KG1 (cell line): ENCODE measurements at places on chromosomes 5 and 9.

DNA sequence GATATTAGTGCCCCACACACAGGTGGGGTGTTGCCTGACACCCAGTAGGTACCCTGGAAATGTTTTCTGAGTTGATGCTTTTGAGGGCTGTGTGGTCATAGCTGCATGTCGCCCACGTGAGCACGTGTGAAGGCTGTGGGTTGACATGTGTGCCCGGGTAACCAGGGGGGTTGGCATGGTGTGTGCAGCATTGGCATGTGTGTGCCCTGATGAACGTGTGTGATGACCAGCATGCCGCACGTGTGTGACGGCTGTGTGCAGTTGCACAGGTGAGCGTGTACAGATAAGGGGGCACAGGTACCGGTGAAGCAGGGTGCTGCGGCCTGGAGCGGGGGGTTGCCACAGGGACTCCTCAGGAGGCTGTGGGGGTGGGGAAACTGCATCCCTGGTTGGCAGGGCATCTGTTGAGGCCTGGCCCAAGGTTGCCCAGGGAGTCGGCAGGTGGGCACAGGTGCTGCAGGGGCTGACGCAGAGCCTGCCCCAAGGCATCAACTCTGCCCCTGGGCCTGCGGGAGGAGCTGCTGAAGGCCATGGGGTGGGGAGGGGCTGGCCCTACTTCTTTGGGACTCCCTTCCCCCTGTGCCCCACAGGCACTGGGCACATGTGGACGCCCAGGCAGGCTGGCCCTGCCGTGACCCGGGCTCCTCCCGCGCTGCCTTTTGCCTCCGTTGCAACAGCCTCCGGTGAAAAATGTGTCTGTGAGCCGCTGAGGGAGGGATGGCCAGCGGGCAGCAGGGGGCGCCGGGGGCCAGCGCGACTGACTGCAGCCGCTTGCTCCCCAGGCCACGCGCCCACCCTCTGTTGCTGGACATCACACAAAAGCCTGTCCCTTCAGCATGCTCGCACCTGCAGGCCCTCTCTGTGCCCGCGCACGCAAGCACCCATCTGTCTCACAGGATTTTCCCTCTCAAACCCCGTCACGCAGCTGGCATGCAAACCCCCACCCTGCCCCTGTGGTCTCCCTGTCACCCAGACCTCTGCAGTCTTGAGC lies 2.2 kb downstream of the UNC5A start:
- no peak for DNase-seq

DNA sequence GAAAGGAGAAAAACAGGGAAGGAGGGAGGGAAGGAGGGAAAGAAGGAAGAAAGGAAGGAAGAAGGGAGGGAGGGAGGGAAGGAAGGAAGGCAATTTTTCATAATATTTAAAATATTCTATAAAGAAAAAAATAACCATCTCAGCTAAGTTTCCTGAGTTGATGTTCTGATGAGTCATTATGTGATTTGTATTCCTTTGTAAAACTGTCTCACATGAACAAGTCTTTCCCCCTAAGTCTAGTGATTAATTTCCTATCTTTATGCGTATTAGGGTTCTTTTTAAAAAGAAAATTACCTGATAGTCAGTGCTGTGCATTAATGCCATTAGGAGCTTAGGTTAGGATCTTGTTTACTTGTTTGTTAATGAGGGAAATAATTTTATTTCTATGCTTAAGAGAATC lies 94.1 kb downstream of the RASEF start:
- DNase-seq: no peak

GRCh38 chr5:61435368-61435767 lies 103.3 kb downstream of the ZSWIM6 start:
- DNase-seq: no peak

DNA sequence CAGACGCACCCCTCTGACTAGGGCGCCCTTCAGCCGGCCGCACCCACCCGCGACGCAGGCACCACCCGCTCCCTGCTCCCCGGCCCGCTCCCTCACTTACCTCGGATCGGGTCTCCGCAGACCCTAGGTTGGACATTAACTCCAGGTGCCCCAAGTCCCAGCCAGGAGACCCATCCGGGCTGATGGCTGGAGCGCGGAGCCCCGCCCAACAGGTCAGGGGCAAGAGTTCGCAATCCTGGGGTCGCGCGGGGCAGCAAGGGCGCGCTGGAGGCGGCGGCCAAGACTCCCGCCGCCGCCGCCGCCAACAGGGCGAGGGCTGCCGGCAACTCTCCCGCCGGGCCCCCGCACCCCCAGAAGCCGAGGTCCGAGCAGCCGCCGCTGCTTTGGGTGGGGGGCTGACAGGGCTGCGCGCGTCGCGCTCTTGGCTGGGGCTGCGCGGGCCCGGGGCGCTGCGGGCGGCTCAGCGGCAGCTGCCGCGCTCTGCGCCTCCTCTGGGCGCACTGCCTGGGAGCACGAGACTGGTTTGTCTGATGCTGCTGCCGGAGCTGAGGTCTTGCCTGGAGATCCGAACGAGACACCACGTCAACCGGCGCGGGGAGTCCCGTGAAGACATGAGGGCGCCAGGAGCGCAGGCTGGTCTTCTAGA lies at the start of gene GDNF:
TSS of gene GDNF (minus strand) at position 635 of the 646 bp plus-strand sequence. CDS start 5,245 bp downstream, outside the sequence.
- no peak for DNase-seq

DNA sequence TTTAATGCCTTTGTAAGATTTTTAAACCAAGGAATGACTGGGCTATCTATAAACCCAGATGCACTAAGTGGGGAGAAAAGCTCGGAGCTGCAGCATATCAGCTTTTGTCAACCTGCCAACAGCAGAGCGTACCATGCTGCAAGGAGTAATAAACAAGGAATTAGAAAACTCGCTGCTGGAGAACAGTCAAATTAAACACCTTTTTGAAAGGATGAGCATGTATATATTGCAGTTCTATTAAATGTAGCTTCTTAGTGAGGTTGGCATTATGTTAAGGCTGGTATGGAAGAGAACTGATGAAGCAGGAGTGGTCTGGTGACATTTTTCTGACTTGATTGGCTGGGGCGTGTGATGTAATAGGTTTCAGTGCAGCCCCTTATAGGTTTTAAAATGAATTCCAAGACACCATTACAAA lies 74.7 kb downstream of the PIK3R1 start:
- DNase-seq: no peak

GRCh38 chr5:2399804-2400203 lies 351.7 kb downstream of the IRX2 start:
- DNase-seq: no peak
